ENCODE measurements at places on chromosomes 4 and X.

DNA sequence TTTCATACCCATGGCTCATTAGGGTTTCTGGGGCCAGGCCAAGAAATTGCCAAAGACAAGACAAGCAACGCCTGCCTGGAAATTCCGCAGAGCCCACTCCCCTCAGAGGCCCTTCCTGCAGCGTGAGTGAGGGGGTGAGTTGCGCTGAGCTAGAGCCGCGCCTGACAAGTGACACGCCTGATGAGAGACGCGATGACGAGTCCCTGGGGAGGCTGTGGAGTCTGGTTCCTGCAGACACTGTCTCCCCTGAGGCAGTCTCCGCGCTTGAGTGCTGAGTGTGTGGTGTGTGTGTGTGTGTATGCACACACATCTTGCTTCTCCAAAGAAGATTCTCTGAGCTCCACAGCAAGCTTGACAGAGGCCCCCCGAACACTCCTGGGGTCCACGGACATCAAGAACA is 269.8 kb downstream of the BCOR start:
- DNase-seq, result no peak

DNA sequence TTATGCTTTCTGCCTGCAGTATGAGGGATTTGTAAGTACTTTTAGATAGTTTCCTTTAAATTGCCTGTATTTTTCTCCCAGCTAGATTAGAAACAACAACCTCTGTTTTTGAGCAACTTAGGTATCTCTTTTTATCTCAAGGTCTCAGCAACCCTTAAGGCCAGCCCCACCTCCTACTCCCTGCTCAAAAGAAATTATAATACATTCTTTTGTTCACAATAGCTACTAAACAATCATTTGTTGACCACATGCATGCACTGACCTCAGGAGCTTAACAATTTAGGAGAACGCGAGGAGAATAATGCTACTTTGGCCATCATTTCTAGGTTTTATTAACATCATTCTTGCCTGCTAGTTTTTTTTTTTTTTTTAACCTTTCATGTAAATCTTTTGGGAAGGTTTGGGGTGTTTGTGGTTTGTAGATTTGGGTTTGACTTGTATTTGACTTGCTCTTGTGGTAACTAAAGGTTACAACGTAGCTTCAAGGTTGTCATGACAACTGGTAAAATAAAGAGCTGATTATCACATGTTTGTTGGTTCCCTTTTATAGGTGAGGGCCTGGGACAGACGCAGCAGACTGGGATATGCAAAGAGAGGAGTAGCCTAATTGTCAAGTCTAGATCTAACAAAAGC is 145.4 kb upstream of the PLAC1 start:
- DNase-seq, result no peak

- no peak for DNase-seq
Measured at GRCh38 chr4:80751200-80751599, 279.3 kb upstream of the BMP3 start.

DNA sequence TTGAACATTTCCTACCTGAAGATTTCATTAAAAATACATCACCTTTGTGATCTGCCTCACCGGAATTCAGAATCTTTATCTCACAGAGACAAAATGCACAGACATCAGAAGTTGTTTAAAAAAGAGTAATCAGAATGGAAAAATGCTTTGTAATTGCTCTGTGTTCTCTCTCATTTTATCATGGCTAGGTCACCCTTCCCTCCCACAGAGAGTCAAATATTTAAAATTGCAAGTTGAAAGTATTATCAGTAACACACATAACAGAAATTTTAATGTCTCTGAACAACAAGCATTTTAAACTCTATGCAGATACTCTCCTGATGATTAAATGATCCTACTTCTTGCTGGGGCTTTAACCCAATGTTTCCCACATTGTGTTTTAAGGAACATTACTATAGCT is 362.0 kb downstream of the CBLL2 start:
- DNase-seq, result no peak

GRCh38 chr4:156038772-156039171 is 85.1 kb upstream of the CTSO start:
- DNase-seq, result no peak

DNA sequence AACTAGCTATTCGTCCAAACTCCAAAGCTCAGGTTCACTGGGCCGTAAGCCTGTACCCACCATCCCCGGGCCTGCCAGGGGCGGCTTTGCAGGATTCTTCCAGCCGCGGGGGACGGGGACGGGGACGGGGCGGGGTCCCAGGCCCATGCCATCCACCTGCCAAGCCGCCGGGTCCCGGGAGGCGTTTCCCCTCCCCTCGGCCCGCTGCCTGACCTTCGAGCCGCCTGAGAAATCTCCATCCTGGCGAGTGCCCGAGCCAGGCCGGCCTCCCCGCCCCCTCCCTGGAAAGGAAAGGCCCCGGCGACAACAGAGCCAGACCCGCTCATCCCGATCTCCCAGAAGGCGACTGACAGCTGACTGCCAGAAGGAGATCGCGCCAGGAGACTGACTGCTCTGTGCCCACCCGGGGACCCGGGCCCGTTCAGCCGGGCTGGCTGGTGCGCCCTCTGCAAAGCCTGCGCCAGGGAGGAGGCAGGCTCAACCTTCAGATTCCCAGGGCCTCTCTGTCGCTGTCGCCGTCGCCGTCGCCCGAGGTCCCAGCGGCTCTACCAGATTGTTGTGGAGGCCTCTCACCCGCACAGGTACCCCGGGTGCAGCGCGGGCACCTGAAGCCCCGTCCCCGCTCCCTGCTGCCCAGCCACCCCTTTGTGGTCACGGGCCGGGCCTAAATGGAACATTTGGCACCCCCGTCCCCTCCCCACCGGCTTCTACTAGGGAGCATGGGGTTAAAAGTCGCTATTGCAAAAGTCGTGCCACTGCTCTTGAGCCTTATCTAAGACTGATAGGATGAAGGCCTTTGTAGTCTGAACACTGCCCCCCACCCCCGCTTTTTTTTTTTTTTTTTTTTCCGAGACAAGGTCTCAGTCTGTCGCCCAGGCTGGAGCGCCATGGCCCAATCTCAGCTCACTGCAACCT is at the start of gene RGN:
Gene RGN (plus strand): TSS at position 315 of the 915 bp plus-strand sequence. CDS start 2,702 bp downstream, outside the sequence.
- DNase-seq, result no peak

DNA sequence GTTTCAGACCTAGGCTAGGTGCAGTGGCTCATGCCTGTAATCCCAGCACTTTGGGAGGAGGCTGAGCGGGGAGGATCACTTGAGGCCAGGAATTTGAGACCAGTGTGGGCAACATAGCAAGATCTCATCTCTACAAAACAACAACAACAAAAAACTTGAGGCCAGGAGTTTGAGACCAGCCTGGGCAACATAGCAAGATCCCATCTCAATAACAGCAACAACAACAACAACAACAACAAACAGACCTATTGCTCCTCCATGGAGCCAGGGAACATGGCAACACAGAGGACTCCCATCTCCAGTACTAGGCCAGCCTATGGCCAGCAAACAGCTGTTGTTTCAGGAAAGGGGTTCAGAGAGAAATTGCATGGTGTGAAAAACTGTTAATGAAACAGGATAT is 43.4 kb downstream of the SLC16A2 start:
- no peak for DNase-seq

DNA sequence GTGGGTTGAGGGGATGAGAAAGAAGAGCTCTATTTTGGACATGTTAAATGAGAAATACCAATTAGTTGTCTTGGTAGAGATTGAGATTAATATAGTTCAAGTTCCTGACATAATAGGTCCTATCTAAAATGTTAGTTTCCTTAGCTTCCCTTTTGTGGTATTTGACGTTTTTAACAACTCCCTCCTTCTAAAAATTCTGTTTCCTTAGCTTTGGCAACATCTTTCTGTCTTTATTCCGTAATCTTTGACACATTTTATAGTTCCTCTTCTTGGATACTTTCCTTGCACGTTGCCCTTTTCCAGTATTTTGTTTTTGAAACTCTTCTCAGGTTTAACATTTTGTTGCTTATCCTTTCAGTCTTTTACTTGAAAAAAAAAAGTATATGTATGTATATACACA is 36.9 kb downstream of the LAMTOR3 start:
- DNase-seq, result no peak

DNA sequence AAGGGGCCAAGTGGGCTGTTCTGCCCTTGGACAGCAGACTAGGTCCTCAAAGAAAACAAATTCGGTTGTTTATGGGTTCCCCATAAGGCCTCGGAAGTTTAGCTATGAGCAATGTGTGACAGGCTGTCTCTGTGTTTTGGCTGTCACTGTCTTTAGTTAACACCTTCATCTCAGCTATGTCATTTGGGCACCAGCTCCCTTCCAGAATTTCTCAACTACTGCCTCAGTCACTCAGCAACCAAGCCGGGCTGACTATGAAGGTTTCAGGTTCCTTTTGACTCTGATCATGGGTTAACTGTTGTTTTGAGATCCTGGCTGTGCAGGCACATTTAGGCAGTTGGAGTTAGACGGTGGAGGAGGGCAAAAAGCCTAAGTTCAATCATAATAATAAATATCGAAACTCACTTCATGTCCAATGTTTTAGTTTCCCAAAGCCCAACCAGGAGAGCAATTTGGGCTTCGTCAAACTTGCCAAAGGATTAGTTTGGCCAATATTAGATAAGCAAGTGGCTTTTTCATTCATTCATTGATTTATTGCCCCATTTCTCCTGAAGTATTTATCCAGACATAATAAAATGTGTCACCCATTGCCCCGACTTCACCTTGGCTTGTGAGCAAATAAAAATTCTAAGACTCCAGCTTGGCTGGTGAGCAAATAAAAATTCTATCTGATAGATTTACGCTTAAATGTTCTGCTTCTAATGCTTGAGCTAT is 9.1 kb upstream of the PAGE1 start:
- no peak for DNase-seq

DNA sequence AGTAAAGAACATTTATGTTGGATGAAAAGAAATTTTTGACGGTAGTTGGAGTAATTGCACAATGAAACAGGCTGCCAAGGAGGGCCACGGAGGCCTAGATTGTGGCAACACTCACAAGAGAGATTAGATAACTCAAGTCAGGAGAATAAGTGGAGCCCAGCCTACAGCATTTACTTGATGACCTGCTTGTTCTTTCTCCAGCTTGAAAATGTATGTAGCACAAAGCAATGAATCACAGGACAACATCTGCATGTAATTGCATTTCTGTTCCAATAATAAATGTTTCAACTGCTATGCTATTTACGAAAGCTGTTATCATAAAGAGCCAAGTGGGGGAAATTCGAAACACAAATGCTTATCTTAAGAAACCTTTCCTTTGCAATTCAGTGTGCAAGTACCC is 221.2 kb upstream of the MID1 start:
- DNase-seq, result no peak

- no peak for DNase-seq
Measured at GRCh38 chrX:103061486-103061885, 2.5 kb downstream of the BEX1 start.

GRCh38 chr4:36285784-36286480 is 4.5 kb downstream of the DTHD1 start:
- no peak for DNase-seq

DNA sequence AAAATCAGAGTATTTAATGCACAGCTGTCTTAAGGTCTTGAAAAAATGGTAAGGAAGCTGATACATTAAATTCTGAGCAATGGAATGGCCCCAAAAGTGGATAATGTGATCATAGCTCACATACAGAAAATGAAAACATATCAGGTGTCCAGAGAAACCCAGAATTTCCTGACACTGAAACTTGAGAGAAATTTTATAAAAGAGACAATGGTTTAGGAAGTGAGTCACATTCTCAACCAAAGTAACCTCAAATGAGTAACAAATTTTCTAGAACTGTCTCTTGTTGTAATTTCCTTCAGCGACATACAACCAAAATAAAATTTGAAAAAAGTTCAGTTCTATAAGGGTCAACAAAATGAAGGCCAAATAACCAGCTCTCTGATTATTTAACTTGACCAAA is 37.4 kb upstream of the PACRGL start:
- DNase-seq, result no peak

- no peak for DNase-seq
Measured at GRCh38 chr4:175891851-175892250, 79.8 kb upstream of the GPM6A start.

- no peak for DNase-seq
Measured at GRCh38 chr4:139817657-139818452, 152.2 kb downstream of the MGST2 start.

All from cortex of kidney (tissue), 1 donor.